GM04504 (cell line): ENCODE measurements at places on chromosomes 16 and 17.

GRCh38 chr17:5511401-5512225, 25.2 kb downstream of the MIS12 start:
- no peak for DNase-seq

DNA sequence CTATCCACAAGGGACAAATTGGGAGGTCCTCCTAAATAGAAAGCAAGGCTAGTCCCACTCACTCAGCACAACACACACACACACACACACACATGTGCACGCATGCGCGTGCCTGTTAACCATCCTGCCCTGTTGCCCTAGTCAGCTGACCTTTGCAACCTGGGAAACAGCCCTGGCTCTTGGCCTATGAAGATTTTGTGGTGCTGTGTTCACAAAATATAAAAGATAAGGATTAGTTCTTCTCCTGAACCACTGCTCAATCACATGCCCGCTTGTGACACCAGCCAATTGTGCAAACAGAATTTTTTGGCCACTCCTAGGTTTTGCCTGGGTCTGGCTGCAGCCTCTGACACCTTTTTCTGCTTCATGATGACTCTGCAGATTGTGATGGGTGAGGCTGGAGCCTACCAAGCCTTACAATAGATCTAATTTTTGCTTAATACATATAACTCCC, 3.3 kb upstream of the CES1 start:
- DNase-seq, result no peak

DNA sequence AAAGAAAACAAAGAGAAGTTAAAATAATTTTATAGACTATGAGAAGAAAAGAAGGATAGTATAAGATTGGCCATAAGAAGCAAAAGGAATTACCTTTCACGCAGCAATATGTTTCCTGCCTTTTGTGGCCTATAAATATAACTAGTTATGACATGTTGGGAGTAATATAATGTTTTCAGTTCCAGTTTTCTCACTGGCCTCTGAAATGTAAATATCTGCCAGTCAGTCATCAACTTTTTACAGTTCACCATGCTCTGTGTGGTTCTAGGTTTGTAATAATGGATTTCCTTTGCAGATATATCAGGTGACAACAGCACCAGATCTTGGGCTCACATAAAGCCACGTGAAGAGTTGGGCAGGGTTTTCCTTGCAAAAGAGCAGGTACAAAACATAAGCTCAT, 94.3 kb downstream of the ABCA8 start:
- DNase-seq, result no peak

- DNase-seq, result no peak
Observed at GRCh38 chr17:27659683-27660082, 28.7 kb downstream of the LGALS9 start.

- DNase-seq, result no peak
Observed at GRCh38 chr17:41913798-41914197, 5.0 kb downstream of the ACLY start.

- no peak for DNase-seq
Observed at GRCh38 chr17:14859542-14859941, 405.6 kb downstream of the PMP22 start.

DNA sequence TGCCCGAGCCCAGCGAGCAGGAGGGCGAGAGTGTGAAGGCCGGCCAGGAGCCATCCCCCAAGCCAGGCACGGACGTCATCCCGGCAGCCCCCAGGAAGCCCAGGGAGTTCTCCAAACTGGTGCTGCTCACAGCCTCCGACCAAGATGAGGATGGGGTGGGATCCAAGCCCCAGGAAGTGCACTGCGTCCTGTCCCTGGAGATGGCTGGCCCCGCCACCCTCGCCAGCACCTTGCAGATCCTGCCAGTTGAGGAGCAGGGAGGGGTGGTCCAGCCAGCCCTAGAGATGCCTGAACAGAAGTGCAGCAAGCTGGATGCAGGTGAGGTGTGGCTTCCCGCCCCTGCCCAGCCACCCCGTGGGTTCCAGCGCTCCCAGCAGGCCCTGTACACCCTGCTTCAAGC, 18.0 kb downstream of the FLYWCH1 start:
- DNase-seq, result no peak

DNA sequence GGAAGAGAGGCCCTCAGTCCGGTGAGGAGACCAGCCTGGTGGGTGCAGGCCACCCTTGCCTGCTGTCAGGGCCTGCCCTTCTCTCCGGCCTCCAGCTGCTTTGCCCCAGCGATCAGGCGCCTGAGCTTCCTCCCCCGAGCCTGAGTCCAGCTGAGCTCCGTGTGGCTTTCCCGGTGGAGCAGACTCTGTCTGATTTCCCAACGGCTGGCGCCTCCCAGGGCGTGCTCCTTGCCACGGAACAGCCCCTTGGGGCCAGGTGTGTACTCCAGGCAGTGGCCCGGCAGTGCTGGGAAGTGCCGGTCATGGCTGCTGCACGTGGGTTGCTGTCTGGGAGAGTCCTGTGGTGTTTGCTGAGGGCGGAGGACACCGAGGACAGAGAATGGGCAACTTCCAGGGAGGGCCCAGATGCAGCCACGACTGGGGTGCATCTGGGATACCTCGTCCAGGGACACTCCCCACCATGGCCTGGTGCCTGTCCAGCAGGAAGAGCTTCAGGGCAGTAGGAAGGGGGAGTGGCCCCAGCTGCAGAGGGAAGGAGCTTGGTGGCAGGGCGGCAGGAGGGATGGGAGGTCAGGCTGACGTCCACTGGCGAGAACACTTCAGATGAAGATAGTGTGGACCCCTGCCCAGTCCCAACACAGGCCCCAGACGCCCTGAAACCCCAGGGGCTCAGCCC, 22.5 kb downstream of the METRNL start:
- no peak for DNase-seq

- DNase-seq, result peak; percentile 13
Observed at GRCh38 chr16:10385725-10386516, at the start of gene ATF7IP2. ATF7IP2 (plus strand) TSS chr16:10386061; CDS start chr16:10430621, 44,560 bp downstream.

GRCh38 chr17:66397486-66397885, 95.1 kb downstream of the PRKCA start:
- DNase-seq, result no peak

GRCh38 chr17:29084541-29085146, 41.7 kb downstream of the PIPOX start:
- no peak for DNase-seq

GRCh38 chr16:67943619-67944504, at the start of gene LCAT:
LCAT (minus strand) TSS chr16:67944120; CDS start chr16:67944101, 19 bp downstream.
- DNase-seq, result no peak

- no peak for DNase-seq
Observed at GRCh38 chr17:49545007-49545660, 30.5 kb upstream of the NXPH3 start.

DNA sequence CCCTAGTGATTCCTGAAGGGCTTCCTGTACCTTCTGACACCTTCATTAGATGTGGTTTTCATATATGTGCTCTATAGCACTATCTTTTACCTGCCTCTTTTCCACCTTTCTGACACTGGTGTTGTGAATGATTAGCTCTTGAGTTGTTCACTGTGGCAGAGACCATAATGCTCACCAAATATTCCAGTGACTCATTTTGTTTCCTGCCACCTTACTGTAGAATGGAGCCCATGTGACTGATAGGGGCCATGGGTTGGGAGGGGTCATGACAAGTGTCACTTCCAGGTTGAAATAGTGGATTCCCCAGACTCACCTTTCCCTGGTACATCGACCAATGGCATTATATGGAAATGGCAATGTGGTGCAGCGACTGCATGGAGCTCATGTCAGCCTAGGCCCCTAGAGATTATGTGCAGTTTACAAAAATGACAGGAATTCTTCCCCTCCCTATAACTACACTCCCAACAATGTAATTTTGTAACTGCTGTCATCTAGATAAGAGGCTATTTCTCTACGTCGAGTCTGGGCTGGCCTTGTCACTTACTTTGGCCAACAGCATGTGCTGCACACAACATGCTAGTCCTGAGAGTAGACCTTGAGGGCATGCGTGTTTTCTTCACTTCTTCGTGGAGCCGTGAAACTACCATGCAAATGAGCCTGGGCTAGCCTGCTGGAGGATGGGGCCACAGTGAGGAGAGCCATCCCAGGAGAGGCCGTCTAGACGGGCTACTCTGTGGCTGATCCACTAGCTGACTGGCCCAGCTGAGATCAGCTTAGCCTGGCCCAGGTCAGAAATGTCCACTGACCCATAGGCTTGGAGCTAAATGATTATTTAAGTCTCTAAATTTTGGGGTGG, 409.5 kb downstream of the CA10 start:
- no peak for DNase-seq

DNA sequence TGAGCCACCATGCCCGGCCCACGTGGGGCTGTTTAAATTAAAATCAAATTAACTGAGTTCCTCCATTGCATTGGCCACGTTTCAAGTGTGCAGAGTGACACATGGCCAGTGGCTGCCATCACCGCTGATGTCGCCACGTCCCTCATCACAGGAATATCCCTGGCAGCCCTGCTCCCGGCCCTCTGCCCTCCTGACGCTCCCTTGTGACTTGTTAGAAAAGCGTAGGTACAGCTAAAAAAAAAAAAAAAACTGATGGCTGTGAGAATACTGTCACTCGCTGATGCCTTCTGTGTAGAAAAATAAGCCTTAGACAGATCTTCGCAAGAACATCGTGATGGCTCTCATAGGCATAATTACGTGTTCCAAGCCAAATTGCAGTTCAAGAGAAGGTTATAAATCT, 21.7 kb downstream of the CARHSP1 start:
- DNase-seq, result no peak

DNA sequence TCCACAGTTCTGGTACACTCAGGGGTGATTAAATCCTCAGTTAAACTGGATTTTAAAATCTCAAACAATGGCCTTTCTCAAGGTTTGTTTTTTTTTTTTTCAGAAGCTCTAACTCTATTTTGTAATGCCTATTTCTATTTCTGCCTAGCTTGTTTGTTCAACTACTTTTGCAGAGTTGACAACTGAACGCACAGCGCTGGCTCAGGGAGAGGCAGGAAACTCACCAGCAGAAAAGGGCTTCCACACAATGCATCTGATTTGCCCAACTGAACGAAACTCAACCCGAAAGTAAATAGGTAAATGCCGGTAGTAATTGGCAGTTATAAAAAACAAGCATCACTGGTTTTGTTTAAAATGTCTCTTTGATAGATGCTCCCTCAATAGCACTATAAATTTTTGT, 52.7 kb upstream of the CNEP1R1 start:
- DNase-seq, result no peak
